ENCODE measurements at places on chromosomes 4 and X.

DNA sequence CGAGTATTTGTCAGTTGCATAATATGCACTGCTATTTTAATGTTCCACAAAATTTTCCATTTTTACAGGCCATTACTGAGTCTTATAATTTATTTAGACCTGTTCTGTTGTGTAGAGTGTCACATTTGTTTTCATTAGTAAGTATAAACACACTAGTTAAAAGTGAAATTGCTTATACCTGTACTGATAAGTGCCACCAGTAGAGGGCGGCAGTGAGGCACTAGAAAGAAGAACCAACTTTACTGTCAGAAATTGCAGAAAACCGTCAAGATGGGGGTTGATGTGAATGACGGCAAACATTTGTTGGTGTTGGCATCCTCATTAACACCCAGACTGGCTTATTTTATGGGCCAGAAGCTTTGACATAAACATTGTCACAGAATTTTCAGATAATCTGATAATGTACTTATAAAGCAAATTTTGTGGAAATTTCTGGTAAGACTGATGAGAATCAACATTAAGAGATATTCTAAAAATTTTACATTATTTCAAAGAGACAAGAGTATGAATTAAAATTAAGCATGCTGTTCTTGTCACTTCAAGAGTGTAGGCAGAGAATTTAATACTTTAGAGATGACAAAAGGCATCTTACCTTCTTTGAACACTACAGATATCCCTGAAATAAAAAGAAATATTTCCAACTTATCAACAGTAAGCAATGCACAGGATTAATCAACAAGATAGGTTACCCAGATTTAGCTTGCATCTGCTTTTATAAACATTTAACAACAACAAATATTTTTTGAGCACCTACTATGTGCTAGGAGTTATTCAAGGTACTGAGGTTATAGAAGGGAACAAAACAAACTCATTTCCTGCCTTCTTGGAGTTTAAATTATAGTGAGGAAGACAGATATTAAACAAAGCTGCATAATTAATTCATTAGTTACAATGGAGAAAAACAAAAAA lies 24.9 kb downstream of the ALPK1 start:
- DNase-seq = peak; percentile 33

- DNase-seq = no peak
Observed at GRCh38 chrX:110920991-110921390, 125.4 kb upstream of the CHRDL1 start.

DNA sequence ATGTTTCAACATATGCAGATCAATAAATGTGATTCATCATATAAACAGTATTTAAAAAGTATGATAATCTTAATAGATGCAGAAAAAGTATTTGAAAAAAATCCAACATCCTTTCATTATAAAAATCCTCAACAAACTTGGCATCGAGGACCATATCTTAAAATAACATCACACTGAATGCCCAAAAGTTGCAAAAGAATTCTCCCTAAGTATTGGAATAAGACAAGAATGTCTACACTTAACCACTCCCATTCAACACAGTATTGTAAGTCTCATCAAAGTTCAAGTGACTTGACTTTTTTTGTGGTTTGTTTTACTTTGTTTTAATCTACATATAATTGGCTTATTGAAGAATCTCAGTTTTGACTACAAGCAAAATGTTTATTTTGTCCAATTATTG lies 779.0 kb upstream of the SLIT2 start:
- no peak for DNase-seq

- DNase-seq = no peak
Observed at GRCh38 chr4:120062663-120063195, 3.9 kb downstream of the MAD2L1 start.

DNA sequence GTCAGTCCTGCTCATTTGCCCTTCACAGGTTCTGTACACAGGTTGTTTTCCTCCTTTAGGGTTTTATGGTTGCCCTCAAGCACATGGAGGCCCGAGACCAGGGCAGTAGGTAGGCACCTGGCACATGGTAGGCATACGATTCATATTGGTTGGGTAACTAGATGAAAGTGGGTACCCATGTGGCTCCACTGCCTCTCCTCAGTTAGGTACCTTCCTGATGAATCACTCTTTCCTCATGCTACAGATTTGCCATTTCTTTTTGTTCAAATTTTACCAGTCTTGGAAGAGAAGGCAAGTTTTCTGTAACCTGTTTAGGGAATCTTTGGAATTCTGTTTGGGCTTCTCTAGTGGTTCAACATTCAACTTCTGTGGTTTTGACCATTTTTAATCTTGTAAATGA lies 121.3 kb downstream of the FHIP1A start:
- no peak for DNase-seq

DNA sequence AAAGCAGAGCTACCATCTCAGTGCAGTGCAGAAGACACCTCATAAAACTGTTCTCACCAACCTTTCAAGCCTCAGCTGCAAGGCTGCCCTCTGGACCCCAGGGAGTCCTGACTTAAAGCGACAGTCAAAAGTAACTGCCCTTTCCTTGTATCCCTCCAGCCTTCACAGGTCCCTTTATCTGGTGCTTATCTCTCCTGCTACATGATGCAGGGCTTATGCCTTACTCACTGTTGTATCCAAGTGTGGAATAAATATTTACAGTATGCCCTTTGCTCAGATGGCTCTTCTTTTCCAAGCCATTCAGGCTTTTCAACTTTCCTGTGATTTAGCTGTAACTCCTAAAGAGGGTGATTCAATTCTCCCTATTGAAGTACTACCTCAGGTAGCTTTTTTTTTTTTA lies 92.6 kb downstream of the KDR start:
- no peak for DNase-seq

DNA sequence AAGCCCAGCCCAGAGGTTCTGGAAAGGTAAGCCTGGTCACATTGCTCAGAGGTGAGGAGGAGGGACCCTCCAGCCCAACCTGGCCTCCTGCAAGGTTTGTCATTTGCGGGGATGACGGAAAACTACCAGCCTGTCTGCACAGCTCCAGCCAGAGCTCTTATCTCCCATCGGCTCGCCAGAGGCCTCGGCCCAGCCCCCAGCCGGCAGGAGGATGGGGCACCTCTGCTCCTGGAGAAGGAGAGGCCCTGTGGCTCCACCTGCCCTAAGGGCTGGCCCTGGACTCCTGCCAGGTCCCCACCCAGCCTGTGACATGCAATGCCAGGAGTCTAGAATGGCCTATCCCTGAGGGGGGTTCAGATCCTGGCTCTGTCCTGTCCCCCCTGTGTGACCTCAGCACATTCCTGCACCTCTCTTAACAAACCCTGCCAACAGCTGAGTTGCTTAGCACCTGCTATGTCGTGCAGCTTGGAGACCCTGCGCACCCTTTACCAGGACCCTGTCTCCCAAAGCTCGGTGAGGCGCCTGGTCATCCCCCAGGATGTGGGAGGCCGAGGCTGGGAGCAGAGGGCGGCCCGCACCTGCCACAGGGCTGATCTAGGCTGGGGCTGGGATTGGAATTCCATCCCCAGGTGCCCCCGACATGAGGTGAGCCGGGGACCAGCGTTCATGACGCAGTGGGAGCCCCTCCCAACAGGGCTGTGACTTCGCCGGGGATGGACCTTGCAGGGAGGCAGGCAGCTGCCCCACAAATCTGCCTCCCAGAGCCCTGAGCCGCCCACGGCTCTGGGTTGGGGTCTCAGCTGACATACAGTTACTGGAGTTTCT lies 14.4 kb downstream of the ADRA2C start:
- DNase-seq = no peak

DNA sequence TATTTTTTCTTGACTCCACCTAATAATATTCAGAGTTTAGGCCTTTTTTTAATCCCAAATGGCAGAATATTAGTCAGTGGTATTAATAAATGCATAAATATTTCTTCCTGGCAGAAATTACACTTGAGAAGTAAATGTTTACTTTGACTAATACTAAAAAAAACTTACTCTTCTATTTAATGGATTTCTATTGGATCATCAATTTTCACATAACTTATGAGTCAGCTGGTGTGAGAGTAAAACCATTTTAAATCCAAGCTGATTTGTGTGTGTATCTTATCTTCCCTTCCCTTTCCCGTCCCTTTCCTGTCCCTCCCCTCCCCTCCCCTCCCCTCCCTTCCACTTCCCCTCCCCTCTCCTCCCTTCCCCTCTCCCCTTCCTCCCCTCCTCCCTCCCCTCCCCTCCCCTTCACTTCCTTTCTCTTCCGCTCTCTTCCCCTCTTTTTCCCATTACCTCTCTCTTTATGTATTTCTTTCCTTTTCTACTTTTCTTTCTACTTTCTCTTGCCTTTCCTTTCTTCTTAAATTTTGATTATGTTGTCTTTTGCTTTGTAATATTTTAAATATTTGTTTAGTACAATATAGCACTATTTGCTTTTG lies 630.1 kb upstream of the EPHA5 start:
- DNase-seq = peak; percentile 1

DNA sequence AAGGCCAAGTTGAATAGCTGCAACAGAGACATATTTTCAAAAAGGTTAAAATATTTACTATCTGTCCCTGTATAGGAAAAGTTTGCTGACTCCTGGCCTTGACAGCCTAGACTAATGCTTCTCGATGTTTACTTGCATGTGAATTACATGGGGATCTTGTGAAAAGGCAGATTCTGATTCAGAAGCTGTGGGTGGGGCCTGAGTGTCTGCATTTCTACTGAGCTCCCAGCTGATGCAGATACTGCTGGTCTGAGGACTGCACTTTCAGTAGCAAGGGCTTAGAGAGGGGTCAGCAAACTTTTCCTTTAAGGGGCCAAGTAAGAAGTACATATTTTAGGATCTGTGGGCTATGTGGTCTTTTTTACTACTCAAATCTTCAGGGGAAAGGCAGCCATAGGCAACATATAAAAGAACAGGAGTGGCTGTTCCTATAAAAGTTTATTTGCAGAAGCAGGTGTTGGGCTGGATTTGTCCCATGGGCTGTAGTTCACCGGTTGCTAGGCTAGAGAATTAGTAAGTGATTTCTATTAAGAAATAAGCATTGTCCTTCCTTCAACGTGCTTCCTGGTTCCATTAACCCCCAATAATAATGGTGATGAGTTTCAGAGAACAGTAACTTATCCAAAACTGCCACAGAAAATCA lies 97.2 kb upstream of the PDE5A start:
- no peak for DNase-seq

- peak; percentile 2 for DNase-seq
Observed at GRCh38 chr4:142264961-142265360, 581.1 kb downstream of the INPP4B start.

GRCh38 chr4:28883211-28883610 lies 1837.0 kb upstream of the PCDH7 start:
- no peak for DNase-seq

DNA sequence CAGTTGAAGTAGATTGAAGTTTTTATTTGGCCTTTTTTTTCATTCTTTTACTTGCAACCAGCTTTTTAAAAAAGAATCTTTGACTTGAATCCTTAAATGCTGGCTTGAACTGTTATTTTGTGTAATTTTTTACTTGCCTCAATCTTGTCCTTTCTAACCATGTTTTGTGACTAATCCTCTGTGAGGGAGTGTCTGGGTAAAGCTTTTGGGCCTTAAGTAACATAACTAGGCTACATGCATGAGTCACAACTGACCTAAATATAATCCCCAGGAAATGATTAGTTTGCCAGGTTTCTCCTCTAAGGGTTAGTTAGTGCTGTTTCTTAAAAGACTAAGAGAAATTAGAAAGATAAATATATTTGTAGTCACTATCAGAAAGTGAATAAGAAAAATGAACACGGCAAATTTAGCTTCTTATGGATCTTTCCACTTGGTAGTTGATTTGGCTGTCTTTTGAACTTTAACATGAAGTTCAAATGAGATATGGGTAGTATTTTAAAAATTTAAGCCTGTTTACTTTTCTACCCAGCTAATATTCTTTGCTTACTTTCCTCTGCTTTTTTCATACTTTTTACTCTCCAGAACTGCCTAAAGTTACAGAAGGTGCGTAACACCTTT lies 13.0 kb downstream of the EXOC1 start:
- peak; percentile 93 for DNase-seq

DNA sequence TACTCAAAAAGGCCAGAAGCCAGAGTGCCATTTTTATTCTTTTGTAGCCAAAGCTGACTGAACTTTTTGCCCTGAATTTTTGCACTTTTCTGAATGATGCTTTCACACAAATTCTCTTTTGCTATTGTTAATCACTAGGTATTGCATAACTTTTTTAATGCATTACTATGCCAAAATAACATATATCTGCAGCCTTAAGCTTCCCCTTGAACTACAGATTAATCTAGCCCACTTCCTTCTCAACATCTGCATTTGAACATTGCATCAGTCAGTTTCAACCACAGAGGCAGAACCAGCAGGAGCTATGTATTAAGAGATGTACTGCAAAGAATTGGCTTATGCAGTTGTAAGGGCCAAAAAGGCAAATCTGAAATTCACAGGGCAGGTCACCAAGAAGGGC lies 197.6 kb upstream of the GYPA start:
- DNase-seq = no peak

DNA sequence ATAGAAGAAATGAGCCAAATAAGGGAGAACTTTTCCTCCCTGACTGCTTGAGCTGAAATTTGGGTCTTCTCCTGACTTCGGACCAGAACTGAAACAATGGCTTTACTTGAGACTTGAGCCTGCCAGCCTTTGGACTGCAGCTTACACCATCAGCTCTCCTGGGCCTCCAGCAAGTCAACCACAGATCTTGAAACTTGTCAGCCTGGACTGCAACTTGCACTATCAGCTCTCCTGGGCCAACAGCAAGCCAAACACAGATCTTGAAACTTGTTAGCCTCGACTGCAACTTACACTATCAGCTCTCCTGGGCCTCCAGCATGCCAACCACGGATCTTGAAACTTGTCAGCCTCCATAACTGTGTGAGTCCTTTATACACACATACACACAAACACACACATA lies 425.9 kb upstream of the PCDH7 start:
- no peak for DNase-seq

DNA sequence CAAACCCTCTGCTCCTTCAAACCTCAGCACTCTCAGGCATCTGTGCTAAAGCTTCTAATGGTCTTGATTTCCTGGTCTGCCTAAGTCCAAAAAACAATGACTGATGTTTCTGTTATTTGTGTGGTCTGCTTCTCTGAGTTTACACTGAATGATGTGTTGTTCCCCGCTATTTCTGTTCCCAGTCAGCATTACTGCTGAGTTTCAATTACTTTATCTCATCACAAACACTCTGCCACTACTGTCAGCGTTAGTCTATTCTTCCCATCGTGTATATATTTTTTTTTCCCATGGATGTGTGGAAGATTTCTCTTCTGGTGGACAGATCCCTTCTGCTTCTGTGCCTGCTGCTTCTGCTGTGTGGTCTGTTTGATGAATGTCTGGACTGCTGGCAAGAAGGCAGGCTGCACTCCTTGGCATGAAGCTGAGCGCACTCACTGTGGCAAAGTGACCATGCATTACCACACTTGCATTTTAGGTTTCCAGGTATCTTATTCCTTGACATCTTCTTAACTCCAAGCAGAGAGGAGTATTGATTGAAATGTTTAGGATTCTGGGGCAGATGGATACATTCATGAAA lies 106.9 kb upstream of the PAQR3 start:
- DNase-seq = no peak

DNA sequence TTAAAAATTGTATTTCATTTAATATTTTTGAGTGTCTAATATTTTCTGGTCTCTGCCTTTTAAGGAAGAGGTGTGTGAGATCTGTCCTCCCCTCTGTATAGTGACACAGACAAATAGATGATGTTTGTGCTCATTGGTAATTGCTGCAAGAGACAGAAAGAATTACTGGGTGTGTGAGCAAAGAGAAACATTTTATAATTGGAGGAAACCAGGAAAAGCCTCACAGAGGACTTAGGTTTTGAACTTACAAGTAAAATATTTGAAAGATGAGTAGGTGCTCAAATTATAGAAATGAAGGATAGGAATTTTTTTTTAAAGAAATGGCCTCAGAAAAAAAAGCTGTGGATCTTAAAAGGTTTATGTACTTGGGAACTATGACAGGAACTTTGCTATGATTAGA lies 149.8 kb downstream of the SPCS3 start:
- DNase-seq = no peak
